ENCODE measurements at places on chromosomes 12 and 14.
A peak's percentile ranks its signal among the peaks of the same experiment; 100 is the strongest.

GRCh38 chr12:2638273-2639019 is 156.3 kb upstream of the FKBP4 start:
- H3K36me3 ChIP-seq = no peaks in the 10 kb centered on the region
- H3K4me3 ChIP-seq = no peak overlapping the region
- H3K27ac ChIP-seq = no peak overlapping the region
- H3K27me3 ChIP-seq = peaks cover 5% of the 10 kb centered on the region

- no peak overlapping the region for H3K27ac ChIP-seq
- no peaks in the 10 kb centered on the region for H3K27me3 ChIP-seq
- no peaks in the 10 kb centered on the region for H3K4me1 ChIP-seq
Observed at GRCh38 chr12:104877103-104877705, 80.9 kb downstream of the SLC41A2 start.

DNA sequence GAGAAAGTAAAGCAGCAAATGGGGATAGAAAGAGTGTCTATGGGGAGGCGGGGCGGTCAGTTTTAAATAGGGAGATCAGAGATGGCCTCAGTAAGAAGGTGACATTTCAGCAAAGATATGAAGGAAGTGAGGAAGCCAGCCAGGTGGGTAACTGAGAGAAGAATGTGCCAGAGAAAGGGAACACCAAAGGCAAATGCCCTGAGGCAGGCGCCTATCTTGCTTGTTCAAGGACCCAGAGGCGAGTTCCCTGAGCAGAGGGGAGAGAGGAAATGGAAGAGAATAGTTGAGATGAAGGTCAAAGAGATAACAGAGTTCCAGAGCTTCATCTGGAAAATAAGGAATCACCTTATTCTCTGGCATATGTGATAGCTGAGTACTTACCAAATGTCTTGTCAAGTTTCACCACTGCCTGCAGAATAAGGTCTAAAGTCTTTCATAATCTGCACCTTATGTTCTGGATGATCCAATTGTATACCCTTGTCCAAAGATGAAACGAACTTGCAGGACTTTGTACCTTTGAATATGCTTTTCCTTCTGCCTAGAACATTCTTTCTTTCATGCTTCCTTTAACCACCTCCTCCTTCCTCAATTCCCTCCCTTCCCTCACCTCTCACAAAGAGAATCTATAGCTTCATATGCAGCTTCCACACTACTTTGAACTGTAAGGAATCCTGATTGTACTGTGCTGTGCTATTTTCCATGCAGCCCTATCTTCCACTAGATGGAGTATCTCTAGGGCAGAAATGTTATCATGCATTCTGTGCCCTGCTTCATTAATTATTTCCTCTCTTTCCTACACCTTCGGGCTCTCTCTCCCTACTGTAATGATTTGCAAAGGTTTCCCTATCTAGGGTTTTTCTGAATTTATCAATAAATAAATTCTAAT is 38.5 kb downstream of the GNPTAB start:
- no peak overlapping the region for H3K27ac ChIP-seq
- H3K4me3 ChIP-seq = no peak overlapping the region
- peaks cover 5% of the 10 kb centered on the region for H3K4me1 ChIP-seq
- peaks cover 5% of the 10 kb centered on the region for H3K36me3 ChIP-seq
- no peak for DNase-seq
- no peaks in the 10 kb centered on the region for H3K27me3 ChIP-seq

DNA sequence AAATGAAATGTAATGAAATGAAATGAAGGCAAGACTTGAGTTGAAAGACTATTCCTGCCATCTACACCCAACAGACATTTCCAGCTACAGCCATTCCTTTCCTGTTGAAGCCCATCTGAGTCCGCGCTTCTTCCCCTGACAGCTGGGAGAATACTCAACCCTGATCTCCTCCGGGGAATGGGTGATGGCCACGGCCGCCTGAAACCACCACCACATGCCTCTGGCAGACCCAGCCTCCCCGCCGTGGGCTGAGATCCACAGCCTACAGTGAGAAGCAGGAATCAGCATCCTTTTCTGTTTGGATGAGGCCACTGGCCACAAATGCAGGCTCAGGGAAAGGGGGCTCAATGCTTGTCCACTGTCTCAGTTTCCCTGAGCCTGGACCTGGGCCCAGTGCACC is 130.3 kb downstream of the NCOR2 start:
- DNase-seq = no peak
- no peak overlapping the region for H3K4me3 ChIP-seq
- H3K4me1 ChIP-seq = peaks cover 10% of the 10 kb centered on the region
- H3K27ac ChIP-seq = no peak overlapping the region
- no peaks in the 10 kb centered on the region for H3K36me3 ChIP-seq

- DNase-seq = no peak
- no peak overlapping the region for H3K4me3 ChIP-seq
- no peak overlapping the region for H3K27ac ChIP-seq
Observed at GRCh38 chr14:96047101-96047500, 7.9 kb downstream of the C14orf132 start.

DNA sequence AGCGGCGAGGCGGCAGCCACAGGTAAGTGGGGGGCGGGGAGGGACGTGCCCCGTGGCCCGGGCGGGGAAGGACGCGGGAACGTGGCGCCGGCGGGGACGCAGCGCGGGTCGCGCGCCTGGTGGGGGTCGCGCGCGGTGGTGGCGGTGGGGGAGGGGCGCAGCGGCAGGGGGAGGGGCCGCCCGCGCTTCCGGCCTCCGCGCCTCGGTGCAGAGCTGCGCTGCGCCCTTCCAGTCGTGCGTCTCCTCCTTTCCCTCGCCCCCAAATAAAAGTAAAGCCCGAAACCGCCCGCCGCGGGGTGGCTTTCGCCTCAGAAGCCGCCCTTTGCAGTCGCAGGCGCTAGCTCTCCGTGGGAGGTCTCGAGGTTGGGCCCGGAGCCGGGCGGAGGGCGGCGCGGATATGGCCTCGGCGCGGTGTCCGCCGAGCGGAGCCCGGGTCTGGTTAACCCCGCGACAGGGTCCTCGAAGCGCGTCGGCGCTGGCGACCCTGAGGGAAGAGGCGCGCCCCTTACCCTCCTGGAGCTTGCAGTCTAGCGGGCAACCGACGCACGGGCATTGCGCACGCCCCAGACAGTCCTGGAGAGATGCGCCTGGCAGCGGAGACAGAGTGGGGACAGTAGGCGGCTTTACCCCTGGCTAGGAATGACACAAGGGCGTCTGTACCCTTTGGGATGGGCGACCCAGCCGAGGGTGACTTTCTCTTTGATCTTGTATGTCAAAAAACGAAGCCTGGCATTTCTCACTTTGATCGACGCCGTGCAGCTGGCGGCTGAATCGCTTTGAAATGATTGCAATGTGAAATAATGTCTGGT is 589 bp downstream of the ATF1 start:
- H3K4me1 ChIP-seq = peaks cover 27% of the 10 kb centered on the region
- H3K27me3 ChIP-seq = no peaks in the 10 kb centered on the region
- peak overlapping the region; percentile 67 for H3K4me3 ChIP-seq

- peaks cover 59% of the 10 kb centered on the region for H3K4me1 ChIP-seq
- H3K4me3 ChIP-seq = peak overlapping the region; percentile 100
- H3K27me3 ChIP-seq = no peaks in the 10 kb centered on the region
Observed at GRCh38 chr12:55925870-55926737, 1.6 kb downstream of the PYM1 start.

GRCh38 chr12:20865873-20866272 is 55.4 kb downstream of the SLCO1B3 start:
- no peak overlapping the region for H3K4me3 ChIP-seq
- H3K27ac ChIP-seq = no peak overlapping the region
- no peaks in the 10 kb centered on the region for H3K36me3 ChIP-seq
- no peak for DNase-seq
- no peaks in the 10 kb centered on the region for H3K27me3 ChIP-seq

GRCh38 chr12:47385653-47386052 is 305.9 kb upstream of the AMIGO2 start:
- H3K27me3 ChIP-seq = no peaks in the 10 kb centered on the region
- no peaks in the 10 kb centered on the region for H3K36me3 ChIP-seq
- no peak for DNase-seq

DNA sequence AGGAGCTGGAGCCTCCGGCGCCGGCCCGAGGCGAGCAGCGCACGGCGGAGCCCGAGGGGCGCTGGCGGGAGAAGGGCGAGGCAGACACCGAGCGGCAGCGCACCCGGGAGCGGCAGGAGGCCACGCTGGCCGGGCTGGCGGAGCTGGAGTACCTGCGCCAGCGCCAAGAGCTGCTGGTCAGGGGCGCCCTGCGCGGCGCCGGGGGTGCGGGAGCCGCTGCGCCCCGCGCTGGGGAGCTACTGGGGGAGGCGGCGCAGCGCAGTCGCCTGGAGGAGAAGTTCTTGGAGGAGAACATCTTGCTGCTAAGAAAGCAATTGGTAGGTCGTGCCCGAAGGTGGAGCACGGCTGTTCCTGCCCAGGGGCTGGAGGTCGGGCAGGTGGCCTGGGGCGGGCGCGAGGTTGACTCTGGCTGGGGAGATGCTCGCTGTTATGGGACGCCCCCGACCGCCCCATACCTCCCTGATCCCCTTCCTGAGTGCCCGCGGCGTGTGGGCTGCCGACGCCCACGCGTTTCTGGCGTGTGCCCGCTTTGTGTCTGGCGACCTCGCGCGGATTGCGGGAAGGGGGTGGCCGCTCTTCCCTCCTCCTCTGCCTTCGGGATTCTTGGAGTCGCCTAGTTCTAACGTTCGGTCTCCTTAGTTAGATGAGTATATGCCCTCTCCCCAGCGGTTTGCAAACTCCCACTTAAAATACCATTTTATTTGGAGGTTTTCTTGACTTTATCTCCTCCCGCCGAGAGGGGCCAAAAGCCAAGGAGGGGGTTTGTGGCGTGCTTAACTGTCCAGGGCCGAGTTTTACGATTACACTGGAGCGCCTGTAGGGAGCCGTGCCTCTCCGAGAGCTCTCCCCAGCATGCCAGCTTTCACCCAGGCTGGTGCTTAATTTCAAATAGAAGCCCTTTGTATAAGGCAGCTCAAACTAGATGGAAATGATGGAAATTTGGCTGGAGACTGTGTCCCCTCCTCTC is 752 bp downstream of the DACT1 start:
- H3K36me3 ChIP-seq = no peaks in the 10 kb centered on the region
- no peak overlapping the region for H3K4me3 ChIP-seq
- no peak for DNase-seq
- peaks cover 9% of the 10 kb centered on the region for H3K4me1 ChIP-seq
- H3K27ac ChIP-seq = no peak overlapping the region

GRCh38 chr12:7100239-7100638 is 8.0 kb upstream of the C1R start:
- no peak overlapping the region for H3K4me3 ChIP-seq
- no peak for DNase-seq
- H3K36me3 ChIP-seq = peaks cover 7% of the 10 kb centered on the region
- peaks cover 11% of the 10 kb centered on the region for H3K4me1 ChIP-seq
- no peaks in the 10 kb centered on the region for H3K27me3 ChIP-seq

- H3K27ac ChIP-seq = no peak overlapping the region
- H3K36me3 ChIP-seq = no peaks in the 10 kb centered on the region
- H3K4me1 ChIP-seq = no peaks in the 10 kb centered on the region
Observed at GRCh38 chr12:87051621-87052020, 795.4 kb upstream of the MGAT4C start.

- H3K4me3 ChIP-seq = no peak overlapping the region
- H3K27ac ChIP-seq = no peak overlapping the region
Observed at GRCh38 chr12:122215771-122216170, 10.1 kb downstream of the DIABLO start.

- DNase-seq = no peak
- peak overlapping the region; percentile 57 for H3K4me3 ChIP-seq
- peaks cover 14% of the 10 kb centered on the region for H3K4me1 ChIP-seq
- H3K36me3 ChIP-seq = no peaks in the 10 kb centered on the region
Observed at GRCh38 chr12:57610554-57611107, 604 bp upstream of the ARHGEF25 start.

- no peak overlapping the region for H3K4me3 ChIP-seq
- no peaks in the 10 kb centered on the region for H3K36me3 ChIP-seq
- H3K27me3 ChIP-seq = no peaks in the 10 kb centered on the region
- no peaks in the 10 kb centered on the region for H3K4me1 ChIP-seq
- no peak overlapping the region for H3K27ac ChIP-seq
Observed at GRCh38 chr12:43281563-43281962, 270.4 kb downstream of the ADAMTS20 start.

GRCh38 chr12:50400104-50400637 is 514 bp upstream of the LARP4 start:
- peak overlapping the region; percentile 90 for H3K4me3 ChIP-seq
- peak overlapping the region; percentile 76 for H3K27ac ChIP-seq
- peaks cover 28% of the 10 kb centered on the region for H3K4me1 ChIP-seq
- H3K36me3 ChIP-seq = no peaks in the 10 kb centered on the region

GRCh38 chr12:49645146-49646039 is 22.0 kb downstream of the PRPF40B start:
- H3K27me3 ChIP-seq = no peaks in the 10 kb centered on the region
- peaks cover 37% of the 10 kb centered on the region for H3K36me3 ChIP-seq
- H3K4me1 ChIP-seq = peaks cover 18% of the 10 kb centered on the region
- H3K27ac ChIP-seq = peak overlapping the region; percentile 42

- H3K36me3 ChIP-seq = no peaks in the 10 kb centered on the region
- H3K4me3 ChIP-seq = no peak overlapping the region
- H3K4me1 ChIP-seq = no peaks in the 10 kb centered on the region
Observed at GRCh38 chr12:44616402-44616801, 259.7 kb downstream of the NELL2 start.

DNA sequence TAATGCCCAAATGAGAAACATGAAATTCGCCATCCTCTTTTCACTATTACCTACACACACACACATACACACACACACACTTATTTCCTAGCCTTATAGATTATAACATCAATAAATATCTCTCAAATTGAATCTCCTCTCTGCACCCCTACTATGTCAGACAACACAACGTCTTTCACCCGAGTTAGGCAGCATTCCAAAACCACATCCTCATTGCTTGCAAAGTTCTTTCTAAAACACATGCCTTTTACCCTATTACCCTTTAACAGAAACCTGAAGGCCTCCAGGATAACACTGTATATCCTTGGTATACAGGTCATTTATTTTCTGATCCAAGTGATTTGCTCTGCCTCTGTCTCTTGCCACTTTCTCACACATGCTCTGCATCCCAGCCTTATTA is 56.3 kb downstream of the KCNH5 start:
- no peaks in the 10 kb centered on the region for H3K4me1 ChIP-seq
- no peaks in the 10 kb centered on the region for H3K36me3 ChIP-seq
- no peak for DNase-seq
- H3K27me3 ChIP-seq = no peaks in the 10 kb centered on the region
- H3K27ac ChIP-seq = no peak overlapping the region

DNA sequence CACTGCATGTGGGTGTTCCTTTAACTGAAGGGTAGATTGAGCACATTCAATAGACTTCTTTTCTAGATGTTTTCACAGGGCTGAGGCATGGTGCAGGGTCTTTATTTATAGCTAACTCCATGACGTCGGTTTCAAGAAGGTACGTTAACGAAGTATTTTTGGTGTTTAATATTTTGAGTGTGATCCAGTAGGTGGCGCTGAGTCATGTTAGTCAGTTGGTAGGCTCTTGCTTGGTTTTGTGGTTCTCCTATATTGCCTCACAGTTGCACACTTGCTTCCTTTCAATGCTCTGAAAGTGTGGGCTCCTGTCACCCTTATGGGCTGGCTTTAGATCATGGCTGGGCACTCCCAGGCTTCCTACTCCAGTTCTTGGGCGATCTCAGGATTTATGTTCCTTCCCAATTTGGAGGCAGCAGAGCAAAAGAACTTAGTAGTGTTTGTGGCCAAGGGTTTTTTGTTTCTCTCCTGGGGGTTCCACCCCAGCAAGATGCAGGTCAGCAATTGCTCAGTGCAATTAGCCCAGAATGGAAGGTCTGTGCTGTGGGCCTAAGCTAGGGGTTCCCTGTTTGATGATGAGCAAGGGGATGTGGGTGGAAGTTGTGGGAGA is 471.6 kb upstream of the FOXG1 start:
- H3K4me1 ChIP-seq = no peaks in the 10 kb centered on the region
- no peaks in the 10 kb centered on the region for H3K36me3 ChIP-seq
- no peak overlapping the region for H3K4me3 ChIP-seq
- no peak for DNase-seq

Data from CD4-positive, alpha-beta memory T cell (primary cell).